Mucosa of descending colon (tissue), 3 donors: ENCODE measurements at places on chromosomes 7 and 10. TPM values are rescaled to one million over a fixed set of nuclear protein-coding genes. Genes with fewer than 3 reads are reported as not detected.

AGMO gene
- total RNA-seq, result 3.0 TPM

SFTPA2 gene
- 2.8 TPM for total RNA-seq

FAM25G gene
- total RNA-seq, result not detected

PFKP gene
- total RNA-seq, result 100 TPM

ASIC3 gene
- 6.5 TPM for total RNA-seq

CH25H gene
- 0.80 TPM for total RNA-seq

HACD1 gene
- 33.8 TPM for total RNA-seq

TMEM140 gene
- total RNA-seq, result 30.1 TPM

SLC18A3 gene
- total RNA-seq, result not detected

PKD2L1 gene
- total RNA-seq, result 0.22 TPM

H2BK1 gene
- not detected for total RNA-seq

AMPH gene
- 3.2 TPM for total RNA-seq

ANKRD2 gene
- 0.75 TPM for total RNA-seq
